CD4-positive, alpha-beta T cell (primary cell): ENCODE measurements at places on chromosomes 12 and 14. TPM values are rescaled to one million over a fixed set of nuclear protein-coding genes. Genes with fewer than 3 reads are reported as not detected.

The IL26 gene
- not detected for total RNA-seq

The CPNE8 gene
- 3.6 TPM for total RNA-seq

The PPP1R36 gene
- total RNA-seq = not detected

The RIMBP2 gene
- total RNA-seq = not detected

The GPR132 gene
- total RNA-seq = 66.7 TPM

The RPL10L gene
- not detected for total RNA-seq

The MIP gene
- not detected for total RNA-seq

DNA sequence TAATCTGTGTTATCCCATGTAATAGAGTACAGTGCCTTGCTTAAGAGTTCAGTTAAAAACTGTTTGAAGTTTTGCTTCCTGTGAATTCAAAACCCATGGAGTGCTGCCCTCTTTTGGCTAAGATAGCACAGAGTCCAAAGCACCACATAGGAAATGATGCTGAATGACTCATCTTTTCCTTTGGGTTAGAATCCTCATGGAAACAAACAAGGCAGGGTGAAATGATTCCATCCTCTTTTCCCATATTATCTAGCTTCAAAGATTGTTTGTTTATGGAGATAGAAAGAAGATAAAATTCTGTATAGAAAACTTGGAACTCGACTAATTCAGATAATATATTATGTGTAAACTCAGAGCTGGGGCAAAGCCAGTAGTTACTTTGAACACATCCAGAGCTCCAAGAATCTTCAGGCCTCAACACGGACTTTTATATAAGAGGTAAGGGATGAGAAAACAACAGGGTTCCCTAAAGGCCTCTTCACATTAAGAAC, 87.4 kb downstream of the OTOGL start:
- no peak for DNase-seq
- no peak overlapping the region for H3K27ac ChIP-seq
- H3K36me3 ChIP-seq = no peaks in the 10 kb centered on the region
- H3K4me3 ChIP-seq = no peak overlapping the region
- no peaks in the 10 kb centered on the region for H3K27me3 ChIP-seq

GRCh38 chr12:53254816-53255545, 13.1 kb upstream of the ESPL1 start:
- H3K36me3 ChIP-seq = peaks cover 20% of the 10 kb centered on the region
- no peak overlapping the region for H3K4me3 ChIP-seq
- H3K4me1 ChIP-seq = peaks cover 51% of the 10 kb centered on the region

GRCh38 chr12:19451196-19451595, 11.9 kb downstream of the AEBP2 start:
- no peak for DNase-seq
- H3K36me3 ChIP-seq = peaks cover 3% of the 10 kb centered on the region
- H3K4me1 ChIP-seq = peaks cover 30% of the 10 kb centered on the region
- H3K4me3 ChIP-seq = no peak overlapping the region
